ENCODE measurements at places on chromosomes 5 and 9. TPM values are rescaled to one million over a fixed set of nuclear protein-coding genes. Genes with fewer than 3 reads are reported as not detected.

- no peak for DNase-seq
These were observed 216.3 kb downstream of the CDK5RAP2 start for GRCh38 chr9:120363697-120364096.

The CD180 gene
- 0.34 TPM for total RNA-seq

- no peak for DNase-seq
These were observed 65.2 kb upstream of the GLIS3 start for GRCh38 chr9:4365055-4365454.

DNA sequence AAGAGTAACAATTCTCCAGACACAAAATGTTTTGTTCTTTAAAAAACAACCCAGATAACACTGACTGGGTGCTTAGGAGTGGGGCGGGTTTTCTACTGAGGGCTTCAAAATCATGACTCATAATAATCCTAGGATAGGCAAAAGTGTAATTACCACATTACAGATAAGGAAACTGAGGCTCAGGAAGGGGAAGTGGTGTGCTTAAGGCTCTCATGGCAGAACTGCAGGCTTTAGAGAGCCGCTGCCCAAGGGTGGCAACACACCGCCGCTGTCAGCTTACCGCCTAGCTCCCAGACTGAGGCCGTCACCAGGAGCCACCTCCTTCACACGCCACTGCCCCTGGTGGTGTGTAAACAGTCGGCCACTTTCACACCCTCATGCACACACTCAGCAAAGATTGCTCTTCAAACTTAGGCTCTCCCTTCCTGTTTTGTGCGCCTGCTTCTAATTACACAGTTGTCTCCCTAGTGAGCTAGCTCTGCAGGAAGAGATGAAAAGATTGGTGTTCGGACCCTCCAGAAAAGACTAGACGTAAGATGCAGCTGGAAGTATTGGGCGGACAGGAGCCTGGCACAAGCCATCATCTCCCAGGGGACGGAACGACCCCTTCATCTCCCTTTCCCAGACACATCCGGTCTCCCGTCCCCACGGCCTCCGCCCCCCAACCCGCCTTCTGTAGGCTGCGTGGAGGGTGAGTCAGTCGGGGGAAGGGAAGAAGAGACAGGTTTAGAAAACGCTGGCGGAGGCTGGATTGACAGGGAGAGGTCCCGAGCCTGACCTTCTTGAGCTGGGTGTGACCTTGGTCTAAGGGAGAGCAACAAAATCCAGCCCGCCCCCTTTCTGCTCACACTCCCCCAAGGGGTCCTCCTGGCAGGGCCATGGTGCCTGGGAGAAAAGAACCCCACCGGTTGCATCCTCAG lies 162.7 kb downstream of the SYK start:
- peak; percentile 59 for DNase-seq

The DDX4 gene
- not detected for total RNA-seq

- no peak for DNase-seq
These were observed 43.2 kb upstream of the IER5L start for GRCh38 chr9:129221233-129221632.

GRCh38 chr9:133665096-133665495 lies 28.9 kb downstream of the DBH start:
- no peak for DNase-seq

The NPR3 gene
- 3.7 TPM for total RNA-seq

- DNase-seq = no peak
These were observed 3.0 kb upstream of the PDLIM4 start for GRCh38 chr5:132254321-132254977.

The MYOT gene
- 2.9 TPM for total RNA-seq

GRCh38 chr9:83346655-83347420 lies 191.4 kb downstream of the FRMD3 start:
- no peak for DNase-seq

DNA sequence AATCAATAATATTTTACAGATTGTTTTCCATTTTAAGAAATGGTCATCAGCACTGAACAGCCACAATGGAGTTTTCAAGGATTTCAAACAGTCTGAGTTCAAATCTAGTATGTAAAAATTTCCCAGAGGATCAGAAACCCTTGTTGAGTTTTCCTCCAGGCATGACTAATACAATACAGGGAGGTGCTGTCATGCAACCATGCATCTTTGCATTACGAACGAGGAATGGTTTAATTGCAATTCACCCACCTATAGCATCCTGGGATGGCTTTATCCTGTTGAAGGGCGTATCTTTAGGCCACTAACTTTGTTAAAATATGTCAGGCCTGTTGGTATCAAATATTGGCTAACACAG lies 196.4 kb downstream of the EFNA5 start:
- no peak for DNase-seq
